ENCODE measurements at places on chromosomes 2 and 18.

GRCh38 chr2:238730001-238730669, 117.8 kb upstream of the TWIST2 start:
- no peak for DNase-seq

DNA sequence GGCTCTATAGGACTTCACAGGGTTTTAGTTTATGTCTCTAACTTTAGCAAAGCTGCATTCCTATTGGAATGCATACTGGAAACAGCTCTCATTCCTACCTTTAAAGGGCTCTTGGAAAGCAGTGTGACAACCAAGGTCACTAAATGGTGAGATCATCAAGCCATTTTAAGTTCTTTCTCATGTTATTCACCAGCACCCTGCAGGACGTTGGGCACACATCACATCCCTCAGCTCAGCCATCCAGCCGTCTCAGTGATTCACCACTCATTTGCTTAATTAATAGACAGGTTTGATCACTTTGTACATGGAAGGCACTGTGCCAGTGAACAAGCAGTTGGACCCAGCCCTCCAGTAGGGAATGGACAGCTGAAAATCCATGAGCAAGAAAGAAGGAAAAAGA, 32.2 kb upstream of the RBM44 start:
- DNase-seq = no peak

- no peak for DNase-seq
Observed at GRCh38 chr2:186544255-186544675, 45.6 kb upstream of the ITGAV start.

DNA sequence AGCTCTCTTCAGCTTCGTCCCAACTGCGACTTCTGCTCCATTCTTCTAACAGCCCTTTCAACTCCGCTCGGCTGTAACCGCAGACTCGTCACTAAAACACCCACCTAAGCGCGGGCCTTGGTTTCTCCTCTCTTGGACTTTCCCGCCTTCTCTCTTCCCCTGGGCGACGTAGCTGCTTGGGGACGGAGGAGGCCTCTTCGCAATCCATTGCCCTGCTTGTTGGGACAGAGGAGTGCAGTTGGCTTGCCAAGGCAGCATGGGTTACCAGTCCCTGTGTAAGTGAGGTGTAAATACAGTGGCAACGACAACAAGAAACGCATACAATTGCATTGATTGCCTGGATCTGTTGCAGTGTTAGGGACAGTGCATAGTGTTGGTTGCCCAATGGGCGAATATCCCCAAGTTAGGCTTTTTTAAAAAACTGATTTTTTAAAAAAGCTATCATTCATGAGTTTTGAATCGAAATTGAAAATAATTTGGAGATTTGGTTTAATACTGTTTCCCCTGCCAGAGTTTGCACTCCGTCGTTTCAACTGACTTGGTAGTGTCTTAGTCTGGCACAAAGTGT, 484 bp upstream of the DARS1 start:
- peak; percentile 52 for DNase-seq

DNA sequence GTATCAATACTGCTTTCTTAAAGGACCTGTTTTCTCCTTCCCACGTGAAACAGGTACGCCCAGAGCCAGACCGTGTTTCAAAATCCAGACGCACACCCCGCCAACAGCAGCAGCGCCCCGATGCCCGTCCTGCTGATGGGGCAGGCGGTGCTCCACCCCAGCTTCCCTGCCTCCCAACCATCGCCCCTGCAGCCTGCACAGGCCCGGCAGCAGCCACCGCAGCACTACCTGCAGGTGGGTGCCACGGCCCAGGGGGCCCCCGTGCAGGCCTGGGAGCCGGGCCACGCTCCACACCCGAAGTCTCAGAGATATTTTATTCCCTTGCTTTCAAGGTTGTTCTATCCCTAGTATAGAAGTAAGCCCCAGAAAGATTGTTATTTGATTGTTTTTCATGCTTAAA, 8.8 kb upstream of the RPL31 start:
- DNase-seq = no peak

DNA sequence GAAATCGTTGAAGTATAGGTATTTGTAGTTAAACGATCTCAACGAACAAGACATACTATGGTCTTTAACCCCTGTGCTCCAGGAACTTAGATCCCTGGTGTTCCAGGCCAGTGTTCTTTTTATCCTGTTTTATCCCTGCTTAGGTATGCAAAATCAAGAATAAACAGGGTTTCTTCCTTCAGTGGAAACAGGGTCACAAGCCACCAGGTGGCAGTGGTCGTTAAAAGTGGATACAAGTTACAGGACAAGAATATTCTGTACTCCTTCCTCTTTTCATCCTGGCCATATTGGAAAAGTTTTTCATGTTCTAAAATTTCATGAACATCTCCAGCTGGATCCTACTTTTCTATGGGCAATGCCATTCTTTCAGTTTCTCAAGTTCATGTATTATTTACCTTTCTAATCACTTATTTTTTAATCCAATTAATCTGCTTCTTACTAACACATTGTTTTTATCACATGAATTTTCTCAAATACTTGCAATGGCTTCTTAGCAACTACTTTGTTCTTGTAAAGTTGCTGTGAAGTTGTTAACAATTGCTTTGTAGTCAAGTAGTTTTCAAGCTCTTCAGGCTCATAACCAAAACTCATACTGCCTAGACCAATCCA, 16.4 kb upstream of the HNMT start:
- DNase-seq = no peak

GRCh38 chr2:212536817-212537725, 1.5 kb downstream of the ERBB4 start:
- no peak for DNase-seq

GRCh38 chr2:140597836-140598235, 1533.0 kb downstream of the LRP1B start:
- no peak for DNase-seq

- DNase-seq = peak; percentile 44
Observed at GRCh38 chr2:196182439-196183171, 11.2 kb upstream of the STK17B start.

GRCh38 chr18:54939361-54939917, 19.8 kb downstream of the CCDC68 start:
- no peak for DNase-seq

DNA sequence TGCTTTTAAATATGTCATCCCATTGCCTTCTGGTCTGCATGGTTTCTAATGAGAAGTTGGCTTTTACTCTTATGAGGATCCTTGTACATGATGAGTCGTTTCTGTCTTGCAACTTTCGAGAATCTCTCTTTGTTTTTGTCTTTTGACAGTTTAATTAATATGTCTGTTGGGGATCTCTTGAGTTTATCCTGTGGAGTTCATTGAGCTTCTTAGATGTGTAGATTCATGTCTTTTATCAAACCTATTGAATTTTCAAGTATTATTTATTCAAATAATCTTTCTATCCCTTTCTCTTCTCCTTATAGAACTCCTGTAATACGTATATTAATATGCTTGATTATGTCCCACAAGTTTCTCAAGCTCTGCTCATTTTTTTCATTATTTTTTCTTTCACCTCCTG, 67.9 kb downstream of the TMEM185B start:
- DNase-seq = no peak

DNA sequence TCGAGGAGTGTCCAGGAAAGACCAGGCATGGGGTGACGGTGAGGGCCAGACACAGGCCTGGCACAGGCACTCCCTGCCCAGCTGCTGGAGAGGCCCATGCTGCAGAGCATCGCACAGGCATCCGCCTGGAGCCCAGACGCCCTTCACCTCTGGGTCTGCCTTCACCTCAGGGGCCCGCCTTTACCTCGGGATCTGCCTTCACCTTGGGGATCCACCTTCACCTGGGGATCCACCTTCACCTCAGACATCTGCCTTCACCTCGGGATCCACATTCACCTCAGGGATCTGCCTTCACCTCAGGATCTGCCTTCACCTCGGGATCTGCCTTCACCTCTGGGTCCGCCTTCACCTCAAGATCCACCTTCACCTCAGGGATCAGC, 7.7 kb downstream of the KIF1A start:
- DNase-seq = no peak

GRCh38 chr2:8494589-8494988, 187.3 kb upstream of the ID2 start:
- no peak for DNase-seq

- DNase-seq = no peak
Observed at GRCh38 chr2:15730545-15731212, 139.0 kb downstream of the DDX1 start.

DNA sequence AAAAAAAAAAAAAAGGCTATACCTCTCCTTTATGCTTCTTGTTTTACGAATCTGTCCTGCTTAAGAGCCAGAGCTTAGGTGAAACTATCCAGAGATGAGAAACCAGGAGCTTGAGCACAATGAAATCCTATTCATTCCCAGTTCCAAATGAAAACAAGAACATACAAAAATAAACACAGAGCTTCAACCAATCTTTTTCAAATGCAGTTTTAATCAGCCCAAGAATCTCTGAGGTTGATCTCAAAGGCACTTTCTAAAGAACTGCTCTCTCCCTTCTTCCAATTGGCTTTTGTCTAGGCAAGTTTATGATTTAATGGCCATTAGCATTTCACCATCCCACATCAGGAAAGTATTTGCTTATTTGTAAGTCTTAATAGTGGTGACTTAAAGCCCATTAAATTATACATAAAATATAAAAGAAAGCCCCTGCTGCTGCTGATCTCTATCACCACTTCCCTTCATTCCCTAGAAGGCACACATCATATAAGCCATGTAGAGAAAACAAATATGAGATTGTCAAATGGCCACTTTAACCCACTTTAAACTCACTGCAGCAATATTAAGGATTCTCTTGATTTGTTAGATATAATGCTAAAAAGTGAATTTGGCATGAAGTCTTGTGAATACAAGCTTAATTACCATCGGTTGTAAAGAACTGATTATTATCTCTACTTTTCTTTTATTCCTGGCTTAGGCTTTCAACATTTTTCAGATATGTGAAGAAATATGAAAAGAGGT, 29.3 kb upstream of the SCN9A start:
- no peak for DNase-seq

- DNase-seq = no peak
Observed at GRCh38 chr2:150174056-150174805, 313.2 kb downstream of the RND3 start.

GRCh38 chr2:196173505-196173904, 2.1 kb upstream of the STK17B start:
- DNase-seq = no peak

GRCh38 chr2:26008851-26009566, 24.9 kb upstream of the RAB10 start:
- peak; percentile 2 for DNase-seq

GRCh38 chr2:59885541-59885940, 667.9 kb downstream of the BCL11A start:
- peak; percentile 18 for DNase-seq

DNA sequence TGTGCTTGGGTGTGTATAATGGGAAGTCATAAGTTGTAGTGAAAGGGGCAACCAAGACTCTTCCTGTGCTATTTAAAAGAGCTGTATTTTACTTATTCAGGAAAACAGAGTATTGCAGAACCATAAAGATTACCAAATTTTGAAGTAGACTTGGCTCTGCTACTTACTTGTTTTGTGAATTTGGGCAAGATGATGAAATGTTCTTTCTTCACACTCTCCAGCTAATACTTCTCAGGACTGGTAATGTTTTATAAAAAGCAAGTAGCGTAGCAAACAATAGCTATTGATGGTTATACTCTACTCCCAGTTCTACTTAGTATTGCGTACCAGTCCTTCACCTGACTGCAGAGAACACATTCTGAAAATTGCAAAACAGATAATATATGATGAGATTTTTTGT, 374.1 kb downstream of the ARHGAP15 start:
- no peak for DNase-seq

DNA sequence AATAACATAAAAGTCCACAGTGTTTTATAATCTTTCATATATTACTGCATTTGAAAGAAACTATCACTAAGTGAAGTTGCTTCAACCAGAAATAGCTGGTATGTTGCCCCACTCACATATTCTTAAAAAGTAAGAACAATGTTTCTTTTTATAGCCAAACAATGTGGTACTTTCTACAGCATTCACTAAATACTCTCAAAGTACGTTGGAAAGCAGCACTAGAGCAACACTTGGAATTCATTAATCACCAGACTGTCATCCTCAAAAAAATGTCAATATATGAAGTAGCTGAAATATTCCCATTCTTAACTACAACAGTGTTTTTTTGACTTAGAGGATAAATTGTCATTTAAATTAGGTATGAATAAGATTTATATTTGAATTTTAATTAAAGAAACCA, 32.8 kb downstream of the COBLL1 start:
- no peak for DNase-seq

- no peak for DNase-seq
Observed at GRCh38 chr2:101587251-101587650, 110.3 kb upstream of the MAP4K4 start.

GRCh38 chr2:199488772-199489400, 31.1 kb upstream of the SATB2 start:
- DNase-seq = peak; percentile 12

DNA sequence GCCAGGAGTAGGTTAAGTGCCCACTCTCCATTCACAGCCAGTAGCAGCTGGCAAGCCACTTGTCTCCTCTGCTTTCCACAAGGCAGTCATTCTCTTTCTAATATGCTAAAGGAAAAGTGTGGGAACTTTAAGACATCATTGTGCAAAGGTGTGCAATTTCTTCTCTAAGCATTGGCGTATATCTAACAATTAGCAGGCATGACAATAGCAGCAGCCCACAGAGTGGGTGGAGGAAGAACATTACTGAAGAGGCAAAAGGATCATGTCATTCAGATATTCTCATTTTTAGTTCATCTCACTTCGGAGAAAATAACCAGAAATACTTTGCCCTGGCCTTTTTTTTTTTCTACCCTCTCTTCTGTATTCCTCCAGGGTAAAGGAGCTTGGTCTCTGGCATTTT, 177.6 kb downstream of the DNAH7 start:
- DNase-seq = no peak

DNA sequence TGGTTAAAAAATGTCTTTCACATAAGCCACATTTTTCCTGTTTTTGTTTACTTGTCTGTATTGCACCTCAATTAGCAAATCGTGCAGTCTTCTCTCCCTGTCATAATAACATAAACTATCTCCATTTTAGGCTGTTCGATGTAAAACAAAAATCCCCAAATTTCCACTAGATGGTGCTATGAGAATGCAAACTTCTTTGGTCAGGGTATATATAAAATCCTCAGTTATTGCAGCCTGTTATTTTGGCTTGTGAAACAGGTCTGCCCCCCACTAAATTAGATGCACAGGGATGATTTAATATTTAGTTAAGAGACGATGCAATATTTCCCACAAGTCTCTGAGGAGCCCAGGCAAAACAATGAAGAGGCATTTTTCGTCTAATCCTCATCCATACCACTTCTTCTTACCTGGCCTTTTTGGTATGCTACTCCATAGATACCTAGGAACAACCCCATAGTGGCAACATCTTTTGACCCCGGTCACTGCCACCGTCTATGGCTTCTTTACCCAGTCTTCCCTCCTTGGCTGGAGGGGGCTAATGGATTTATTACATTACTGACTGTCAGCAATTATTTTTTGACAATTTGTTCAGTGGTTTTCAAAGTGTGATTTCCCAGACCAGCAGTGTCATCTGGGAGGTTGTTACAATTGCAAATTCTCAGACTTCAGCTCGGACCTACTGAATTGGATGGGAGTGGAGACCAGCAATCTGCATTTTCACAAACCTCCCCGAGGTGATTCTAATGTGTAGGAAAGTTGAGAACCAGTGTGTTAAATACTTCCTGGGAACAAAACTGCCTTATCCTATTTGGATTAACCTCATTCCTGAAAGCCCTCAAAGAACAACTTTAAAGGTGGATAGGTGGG, 117.4 kb upstream of the CWC22 start:
- peak; percentile 10 for DNase-seq

Measured in CD4-positive, alpha-beta T cell treated with Interleukin-6 at 100 ng/mL for 8 hours (primary cell).